ENCODE measurements at places on chromosomes 11 and 22. TPM values are rescaled to one million over a fixed set of nuclear protein-coding genes. Genes with fewer than 3 reads are reported as not detected.

Gene VSIG10L2
- total RNA-seq = not detected

Gene KRTAP5-2
- total RNA-seq = not detected

Gene LRP5
- total RNA-seq = 46.7 TPM

Gene PDGFB
- 95.6 TPM for total RNA-seq

Gene NAP1L4
- 161 TPM for total RNA-seq

Gene EXPH5
- under 0.01 TPM for total RNA-seq

Gene TBX1
- total RNA-seq = 6.5 TPM

Gene MS4A3
- total RNA-seq = not detected

Gene TTLL12
- total RNA-seq = 29.6 TPM

Gene ELMOD1
- total RNA-seq = 2.6 TPM

Gene C1QTNF4
- 0.18 TPM for total RNA-seq

Gene RHBDD3
- 14.5 TPM for total RNA-seq

Gene CREB3L1
- 8.3 TPM for total RNA-seq

Gene OR51B4
- not detected for total RNA-seq

Gene UCP2
- 0.28 TPM for total RNA-seq

Gene LSP1
- 1.5 TPM for total RNA-seq

Gene NCF4
- total RNA-seq = not detected

Gene CEP126
- total RNA-seq = 0.66 TPM

Gene VWCE
- total RNA-seq = 4.1 TPM

Gene FOSL1
- 7.4 TPM for total RNA-seq

Gene MMP7
- 0.18 TPM for total RNA-seq

Gene C11orf86
- not detected for total RNA-seq

Gene PDE3B
- 1.4 TPM for total RNA-seq

Gene YPEL4
- 0.28 TPM for total RNA-seq

Gene MUC5AC
- total RNA-seq = not detected

Gene ZNF408
- 4.5 TPM for total RNA-seq

Gene THY1
- total RNA-seq = 0.38 TPM

Gene OR2D2
- total RNA-seq = 0.47 TPM

Gene RASGRP2
- 0.81 TPM for total RNA-seq

Gene BTG4
- total RNA-seq = not detected

Gene MS4A6A
- 3.8 TPM for total RNA-seq

Gene VSIG2
- 0.85 TPM for total RNA-seq

Gene CCDC87
- 0.28 TPM for total RNA-seq

Gene CSNK2A3
- 0.99 TPM for total RNA-seq

Gene CCDC116
- total RNA-seq = 0.09 TPM

Gene UPK2
- total RNA-seq = not detected

Gene PRDX5
- 260 TPM for total RNA-seq

Gene PHLDA2
- 4.9 TPM for total RNA-seq

Gene SHANK2
- not detected for total RNA-seq

Gene APOBEC3G
- total RNA-seq = 2.1 TPM

Gene SAA2
- total RNA-seq = not detected

Gene OR56A1
- total RNA-seq = not detected

Gene KRTAP5-8
- total RNA-seq = not detected

Gene NCAM1
- total RNA-seq = 0.45 TPM

Gene BCR
- 176 TPM for total RNA-seq

Gene RIMBP3B
- total RNA-seq = not detected

Gene ACAT1
- 80.6 TPM for total RNA-seq

Gene LARGE2
- total RNA-seq = under 0.01 TPM

Gene UPB1
- total RNA-seq = 0.09 TPM

Gene KCNK4
- not detected for total RNA-seq

Gene PLAAT5
- total RNA-seq = not detected

Gene CARD18
- total RNA-seq = not detected

Gene CRYBB3
- not detected for total RNA-seq
